Forelimb muscle (tissue), 1 donor: ENCODE measurements at places on chromosomes 4 and X. TPM values are rescaled to one million over a fixed set of nuclear protein-coding genes. Genes with fewer than 3 reads are reported as not detected.

Gene TEX11
- 0.06 TPM for polyA plus RNA-seq

Gene GAGE1
- polyA plus RNA-seq: not detected

Gene SERTM2
- polyA plus RNA-seq: 0.28 TPM

Gene USP17L25
- polyA plus RNA-seq: not detected

Gene MUC7
- not detected for polyA plus RNA-seq

Gene CXCL11
- not detected for polyA plus RNA-seq

Gene CT45A1
- polyA plus RNA-seq: 0.24 TPM

Gene TAF1
- 25.0 TPM for polyA plus RNA-seq

Gene PRRG1
- polyA plus RNA-seq: 13.1 TPM

Gene STK32B
- 5.4 TPM for polyA plus RNA-seq

Gene KCNE5
- polyA plus RNA-seq: 61.0 TPM

Gene MAGEA2B
- polyA plus RNA-seq: not detected

Gene SASH3
- 2.3 TPM for polyA plus RNA-seq

Gene FMR1NB
- not detected for polyA plus RNA-seq

Gene ERCC6L
- polyA plus RNA-seq: 1.7 TPM

Gene NXF2B
- not detected for polyA plus RNA-seq

Gene CTAG1B
- not detected for polyA plus RNA-seq

Gene GPRIN3
- polyA plus RNA-seq: 3.0 TPM

Gene HELT
- polyA plus RNA-seq: not detected

Gene ARFIP1
- polyA plus RNA-seq: 16.7 TPM

Gene GAGE12F
- polyA plus RNA-seq: not detected

Gene AFM
- polyA plus RNA-seq: not detected

Gene FOXR2
- not detected for polyA plus RNA-seq

Gene OCIAD2
- 26.6 TPM for polyA plus RNA-seq
